Regular cardiac myocyte (primary cell): ENCODE measurements at places on chromosomes 6 and 20. TPM values are rescaled to one million over a fixed set of nuclear protein-coding genes. Genes with fewer than 3 reads are reported as not detected.

The SEL1L2 gene
- not detected in 2 replicates for total RNA-seq

The FRMD1 gene
- not detected in 2 replicates for total RNA-seq

The ZBTB46 gene
- 4.8 and 14.6 TPM in 2 replicates for total RNA-seq

The PRL gene
- not detected in 2 replicates for total RNA-seq

The DBNDD2 gene
- total RNA-seq = 1.4 and 3.5 TPM in 2 replicates

The LAMA5 gene
- total RNA-seq = 19.7 and 35.7 TPM in 2 replicates

The PSMB1 gene
- total RNA-seq = 238 and 359 TPM in 2 replicates

The KCNK15 gene
- total RNA-seq = 0.19 and 4.8 TPM in 2 replicates

The OGFR gene
- total RNA-seq = 31.3 and 40.3 TPM in 2 replicates

The MROH8 gene
- total RNA-seq = 0.38 and 0.56 TPM in 2 replicates

The APCDD1L gene
- 7.3 and 9.0 TPM in 2 replicates for total RNA-seq

The EMILIN3 gene
- total RNA-seq = not detected in 2 replicates

The PRND gene
- not detected in 2 replicates for total RNA-seq

The SEMG1 gene
- not detected in 2 replicates for total RNA-seq

The GABRR2 gene
- 0.19 and 0.56 TPM in 2 replicates for total RNA-seq

The RAB44 gene
- total RNA-seq = under 0.01 TPM in 2 replicates

The TMC2 gene
- not detected in 2 replicates for total RNA-seq
